ENCODE measurements at places on chromosomes 6 and 20.

DNA sequence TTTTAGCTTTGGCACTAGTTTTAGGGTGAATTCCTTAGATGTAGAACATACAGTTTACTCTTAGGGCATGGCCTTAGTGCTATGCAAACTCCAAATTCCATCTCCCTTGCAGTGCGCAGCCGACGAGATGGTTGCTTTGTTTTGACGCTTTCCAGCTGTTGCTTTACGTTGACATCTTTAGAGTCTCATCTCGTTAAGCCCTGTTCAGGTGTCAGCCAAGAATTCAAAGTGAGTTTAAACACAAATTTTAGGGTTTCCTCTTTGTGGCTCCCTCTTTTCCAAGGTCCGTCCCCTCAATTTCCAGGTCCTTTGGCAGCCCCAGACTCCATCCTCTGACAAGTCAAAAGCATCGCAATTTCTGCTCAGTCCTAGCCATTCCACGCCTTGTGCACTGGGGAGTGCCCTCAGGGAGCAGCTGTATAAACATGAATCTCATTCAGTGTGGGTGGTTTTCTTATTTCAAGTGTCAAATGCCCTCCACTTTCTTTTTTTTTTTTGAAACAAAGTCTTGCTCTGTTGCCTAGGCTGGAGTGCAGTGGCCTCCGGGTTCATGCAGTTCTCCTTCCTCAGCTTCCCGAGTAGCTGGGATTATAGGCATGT lies 14.1 kb upstream of the MAK start:
- no peak for DNase-seq

DNA sequence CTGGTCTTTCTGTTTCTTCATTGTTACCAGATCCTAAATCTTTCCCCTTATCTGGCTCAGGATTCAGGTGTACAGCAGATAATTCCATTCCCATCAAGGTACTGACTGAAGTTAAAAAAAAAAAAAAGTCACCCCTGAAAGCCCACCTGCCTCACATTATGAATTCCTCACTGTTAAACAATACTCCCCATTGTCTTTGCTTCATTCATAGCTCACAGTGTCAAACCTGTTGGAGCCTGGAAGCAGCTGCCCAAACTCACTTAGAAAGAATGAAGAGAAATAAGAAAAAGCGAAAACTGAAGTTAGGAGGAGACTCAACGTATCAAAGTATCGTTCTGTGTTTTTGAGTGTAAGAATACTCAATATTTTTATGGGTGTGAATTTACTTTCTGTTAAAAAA lies 1.8 kb upstream of the DCBLD1 start:
- DNase-seq: no peak

DNA sequence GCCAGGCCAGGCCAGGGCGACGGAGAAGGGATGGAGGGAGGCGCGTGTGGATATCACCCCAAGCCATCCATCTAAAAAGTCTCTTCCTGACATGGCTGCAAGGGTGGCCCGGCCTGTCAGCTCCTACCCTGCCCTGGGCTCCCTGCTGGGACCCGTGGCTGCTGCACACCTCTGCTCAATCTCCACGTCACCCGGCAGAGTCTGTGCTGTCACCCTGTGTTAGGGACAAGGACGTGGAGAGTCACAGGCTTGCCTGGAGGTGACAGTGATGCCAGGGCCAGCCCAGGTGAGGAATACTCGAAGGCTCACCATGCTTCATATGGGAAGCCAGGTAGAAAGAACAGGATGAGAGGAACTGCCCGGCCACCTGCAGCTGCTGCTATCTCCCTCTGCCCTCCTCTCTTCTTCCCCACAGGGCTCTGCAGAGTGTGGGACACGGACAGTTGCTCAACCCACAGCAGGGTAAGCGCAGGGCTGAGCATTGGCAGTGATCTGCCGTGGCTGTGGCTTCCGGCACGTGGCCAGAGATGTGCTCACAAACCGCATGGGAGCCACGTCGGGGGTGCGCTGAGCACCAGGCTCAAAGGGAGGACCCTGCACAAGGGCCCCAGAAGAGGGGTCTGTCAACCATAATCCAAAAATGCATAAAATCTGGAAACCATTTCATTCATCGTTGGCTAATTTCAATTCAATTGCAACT lies 214.3 kb downstream of the DLL1 start:
- no peak for DNase-seq

- DNase-seq: no peak
These were observed 124.3 kb upstream of the CITED2 start for GRCh38 chr6:139498715-139499114.

GRCh38 chr6:140490081-140490480 lies 1115.6 kb upstream of the CITED2 start:
- no peak for DNase-seq

DNA sequence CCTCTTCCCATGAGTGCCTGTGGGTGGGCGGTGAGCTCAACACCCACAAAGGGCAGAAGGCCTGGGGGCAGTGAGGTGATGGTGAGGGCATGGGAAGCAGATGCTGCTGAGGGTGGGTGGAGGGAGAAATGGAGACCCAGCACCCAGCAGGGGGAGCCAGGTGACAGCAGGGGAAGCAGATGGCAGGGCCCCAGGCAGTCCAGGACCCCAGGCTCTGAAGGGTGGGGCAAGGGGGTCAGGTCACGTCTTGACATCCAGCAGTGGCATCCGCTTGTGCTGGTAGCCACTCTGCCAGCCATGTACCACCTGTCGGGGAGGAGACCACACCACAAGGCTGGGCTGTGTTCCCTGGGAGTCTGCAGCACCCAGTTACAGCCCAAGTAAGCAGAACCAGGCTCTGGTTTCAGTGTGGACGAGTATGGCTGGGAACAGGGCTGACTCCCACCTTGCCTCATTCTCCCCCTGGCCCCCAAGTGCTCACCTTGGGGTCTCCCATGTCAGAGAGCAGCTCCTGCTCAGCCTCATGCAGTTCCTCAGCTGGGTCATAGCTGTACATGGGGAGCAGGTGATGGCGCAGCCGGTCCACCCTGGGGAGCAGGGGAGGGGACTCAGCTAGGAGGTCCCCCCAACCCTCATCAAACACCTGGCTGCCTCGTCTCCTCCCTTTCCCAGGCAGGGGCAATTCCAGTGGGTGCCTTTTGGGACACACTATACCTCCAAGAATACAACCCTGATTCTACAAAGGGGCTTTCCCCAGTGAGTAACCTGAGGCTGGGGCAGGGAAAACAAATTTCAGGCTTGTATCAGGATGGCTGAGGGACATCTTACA lies 2.0 kb downstream of the SMIM29 start:
- DNase-seq: peak; percentile 90

DNA sequence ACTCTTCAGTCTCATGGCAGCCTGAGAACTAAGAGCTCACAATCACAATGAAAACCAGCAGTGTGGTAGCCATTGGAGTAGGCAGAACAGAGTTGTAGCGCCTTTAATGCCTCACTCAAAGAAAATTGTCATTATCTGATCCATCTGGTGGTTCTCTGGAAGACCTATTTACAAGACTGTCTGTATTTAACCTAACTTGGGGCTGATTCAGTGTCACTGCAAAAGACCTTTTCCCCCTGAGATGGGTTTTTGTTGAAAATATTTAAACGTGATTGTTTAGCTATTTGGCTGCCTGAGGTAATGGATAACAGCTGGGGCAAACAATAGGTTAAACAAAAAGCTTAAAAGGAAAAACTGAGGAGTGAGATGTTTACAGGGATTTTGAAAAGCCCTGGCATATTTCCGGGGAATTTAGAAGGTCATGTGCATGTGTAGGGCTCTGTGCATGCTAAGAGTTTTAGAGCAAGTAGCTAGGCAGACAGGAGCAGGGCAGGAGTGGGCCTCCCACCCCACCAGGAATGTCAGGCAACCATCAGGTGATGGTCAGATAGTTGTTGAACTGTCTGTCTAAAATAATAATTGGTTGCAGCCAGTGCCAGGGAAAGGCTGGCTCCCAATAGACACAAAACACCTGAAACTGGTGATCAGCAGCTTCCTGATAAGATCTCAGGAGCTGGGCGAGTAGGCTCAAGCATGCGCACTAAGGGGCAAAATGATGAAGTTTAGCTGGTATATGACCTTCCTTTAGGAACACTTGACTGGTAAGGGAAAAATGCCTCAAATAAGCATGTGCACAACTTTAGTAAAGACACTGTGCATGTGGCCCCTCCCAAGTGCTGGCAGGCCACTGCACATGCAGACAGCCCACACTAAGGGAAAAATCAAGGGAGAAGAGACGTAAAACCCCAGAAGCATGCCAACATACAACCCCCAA lies 70.8 kb upstream of the AKIRIN2 start:
- DNase-seq: peak; percentile 31

- peak; percentile 75 for DNase-seq
These were observed 84.6 kb downstream of the PTPN1 start for GRCh38 chr20:50594591-50595432.

DNA sequence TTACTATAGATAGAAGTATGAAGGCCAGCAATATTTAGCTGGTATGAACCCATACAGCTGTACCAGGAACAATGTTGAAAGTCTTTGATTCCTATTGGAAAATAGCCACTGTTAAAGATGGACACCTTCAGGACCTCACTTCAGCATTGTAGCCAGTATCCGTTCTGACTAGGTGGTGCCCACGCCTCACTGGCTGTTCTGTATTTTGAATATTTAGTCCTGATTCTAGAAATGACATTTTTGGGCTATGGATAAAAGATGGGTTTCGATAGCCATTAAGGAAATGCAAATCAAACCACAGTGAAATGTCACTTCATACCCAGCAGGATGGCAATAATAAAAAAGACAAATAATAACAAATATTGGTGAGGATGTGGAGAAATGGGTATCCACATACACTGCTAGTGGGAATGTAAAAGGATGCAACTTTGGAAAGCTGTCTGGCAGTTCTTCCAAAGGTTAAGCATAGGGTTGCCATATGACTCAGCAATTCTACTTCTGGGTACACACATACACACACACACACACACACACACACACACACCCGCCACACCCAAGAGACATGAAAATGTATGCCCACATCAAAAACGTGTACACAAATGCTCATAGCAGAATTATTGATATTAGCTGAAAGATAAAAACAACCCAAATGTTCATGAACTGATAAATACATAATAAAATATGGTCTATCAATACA lies 56.8 kb downstream of the UTRN start:
- DNase-seq: no peak

DNA sequence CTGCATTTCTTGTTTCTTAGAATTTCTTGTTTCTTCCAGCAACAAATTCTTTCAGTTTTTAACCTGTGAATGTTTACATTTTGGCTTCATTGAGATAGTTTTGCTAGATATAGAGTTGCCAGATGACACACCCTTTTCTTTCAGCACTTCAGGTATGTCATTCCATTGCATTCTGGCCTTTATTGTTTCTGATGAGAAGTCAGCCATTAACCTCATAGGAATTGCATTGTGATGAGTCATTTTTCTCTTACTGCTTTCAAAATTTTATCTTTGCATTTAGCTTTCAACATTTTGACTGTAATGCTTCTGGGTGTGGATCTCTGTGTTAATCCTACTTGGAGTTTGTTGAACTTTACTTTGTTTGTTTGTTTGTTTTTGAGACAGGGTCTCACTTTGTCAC lies 440.3 kb upstream of the HS3ST5 start:
- no peak for DNase-seq

DNA sequence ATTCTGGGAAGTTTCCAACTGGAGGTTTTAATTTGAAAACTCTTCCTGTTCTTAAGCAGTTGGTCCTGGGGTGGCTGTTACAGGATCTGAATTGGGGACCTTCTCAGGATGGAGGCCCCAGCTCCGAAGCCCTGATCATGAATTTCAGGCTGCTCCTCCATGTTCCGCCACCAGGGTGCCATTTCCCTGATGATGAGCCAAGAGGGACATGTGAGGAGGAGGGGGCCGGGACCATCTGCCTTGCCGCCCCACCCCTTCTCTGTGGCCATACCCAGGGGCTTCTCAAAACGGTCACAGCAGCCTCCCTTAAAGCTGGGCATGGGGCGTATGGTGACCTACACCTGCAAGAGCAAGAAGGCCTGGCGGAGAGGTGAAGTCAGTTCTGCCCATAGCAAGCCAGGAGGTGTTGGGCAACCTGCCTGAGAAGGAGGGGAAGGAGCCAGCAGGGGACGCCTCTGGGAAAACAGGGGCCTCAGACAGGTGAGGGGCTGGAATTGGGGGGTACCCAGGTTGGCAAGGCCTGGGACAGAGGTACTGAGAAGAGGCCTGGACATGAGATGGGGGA lies 3.6 kb upstream of the BAK1 start:
- peak; percentile 55 for DNase-seq

GRCh38 chr6:115882771-115883170 lies 177.9 kb downstream of the FRK start:
- DNase-seq: no peak

GRCh38 chr6:75557068-75557467 lies 44.6 kb upstream of the SENP6 start:
- no peak for DNase-seq

GRCh38 chr6:27314046-27314445 lies 2.0 kb upstream of the POM121L2 start:
- DNase-seq: no peak

DNA sequence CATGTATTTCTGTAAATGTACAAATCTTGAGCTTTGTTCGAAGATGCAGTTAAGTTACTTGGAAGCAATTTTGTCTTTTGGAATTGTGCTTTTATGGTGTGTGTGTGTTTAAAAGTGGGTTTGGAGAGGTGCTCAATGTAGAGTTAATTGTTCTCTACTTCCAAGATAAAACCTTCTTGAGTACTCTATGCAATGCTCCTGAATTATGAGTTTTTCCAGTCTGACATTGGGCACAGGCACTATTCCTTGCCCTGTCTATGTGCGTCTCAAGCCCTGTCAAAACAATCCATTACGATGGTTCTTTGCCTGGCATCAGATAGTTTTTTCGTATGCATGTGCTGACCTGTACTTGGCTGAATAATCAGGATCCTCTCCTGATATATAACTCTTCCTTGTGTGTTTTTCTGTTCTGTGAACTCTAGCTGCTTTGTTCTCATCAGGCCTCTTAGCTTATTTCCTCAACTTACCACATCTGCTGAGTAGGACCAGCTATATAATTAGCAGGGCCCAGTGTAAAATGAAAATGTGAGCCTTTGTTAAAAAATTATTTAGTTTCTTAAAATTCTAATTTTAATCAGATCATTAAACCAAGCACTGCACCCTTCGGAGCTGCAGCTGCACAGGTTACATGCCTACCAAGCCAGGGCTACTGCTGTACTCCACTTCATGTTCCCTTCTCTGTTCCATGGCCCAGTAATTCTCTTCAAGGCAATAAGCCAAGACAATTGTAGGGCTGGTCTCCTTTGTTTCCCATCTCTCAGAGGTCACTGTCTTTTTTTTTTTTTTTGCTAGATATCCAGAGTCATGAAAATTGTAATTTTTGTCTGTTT lies 160.1 kb downstream of the ZFAND3 start:
- no peak for DNase-seq

- DNase-seq: no peak
These were observed 90.5 kb upstream of the ATXN1 start for GRCh38 chr6:16851758-16852157.

- DNase-seq: no peak
These were observed 12.1 kb downstream of the MANBAL start for GRCh38 chr20:37301558-37301957.

DNA sequence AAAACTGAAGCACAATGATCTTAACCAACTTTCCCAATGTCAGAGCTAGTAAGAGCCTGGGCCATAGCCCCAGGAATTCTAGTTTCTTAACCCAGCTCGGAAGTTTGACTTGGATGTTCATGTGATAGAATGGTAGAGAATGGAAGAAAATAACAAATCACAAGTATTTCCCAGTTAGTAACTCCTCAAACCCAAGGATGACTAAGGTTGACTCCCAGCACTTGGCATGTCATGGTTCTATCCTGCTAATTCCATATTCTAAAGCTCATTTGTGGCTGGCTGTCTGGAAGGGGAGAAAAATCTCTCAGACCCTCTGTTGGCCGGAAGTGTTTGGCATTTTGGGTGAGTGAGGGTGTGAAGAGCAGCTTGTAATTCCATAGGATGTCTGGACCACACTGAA lies 248.7 kb downstream of the RFPL4B start:
- DNase-seq: no peak

Measured in ELF-1 (cell line).